CD4-positive, alpha-beta T cell treated with Interferon gamma for 1 hour (primary cell): ENCODE measurements at places on chromosomes 1 and 21.

DNA sequence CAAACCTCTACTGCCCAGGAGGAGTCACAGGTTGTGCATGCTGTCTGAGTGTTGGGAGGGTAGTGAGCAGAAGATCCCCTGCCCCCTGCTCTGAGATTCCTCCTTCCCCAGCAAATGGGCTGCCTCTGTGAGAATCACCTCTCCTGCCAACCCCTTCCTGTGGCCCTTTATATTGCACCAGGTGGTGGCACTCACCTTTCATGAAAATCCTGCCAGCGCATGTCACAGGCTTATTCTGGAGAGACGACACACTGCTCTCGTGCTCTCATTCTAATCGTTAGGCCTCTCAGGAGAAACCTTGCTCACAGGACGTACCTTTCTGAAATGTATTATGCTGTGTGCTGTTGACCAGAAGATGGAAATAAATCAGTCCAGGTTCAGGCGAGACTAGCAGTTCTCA is 113.7 kb downstream of the RGL1 start:
- DNase-seq = no peak

- DNase-seq = no peak
Measured at GRCh38 chr1:9271283-9271682, 21.4 kb upstream of the SPSB1 start.

DNA sequence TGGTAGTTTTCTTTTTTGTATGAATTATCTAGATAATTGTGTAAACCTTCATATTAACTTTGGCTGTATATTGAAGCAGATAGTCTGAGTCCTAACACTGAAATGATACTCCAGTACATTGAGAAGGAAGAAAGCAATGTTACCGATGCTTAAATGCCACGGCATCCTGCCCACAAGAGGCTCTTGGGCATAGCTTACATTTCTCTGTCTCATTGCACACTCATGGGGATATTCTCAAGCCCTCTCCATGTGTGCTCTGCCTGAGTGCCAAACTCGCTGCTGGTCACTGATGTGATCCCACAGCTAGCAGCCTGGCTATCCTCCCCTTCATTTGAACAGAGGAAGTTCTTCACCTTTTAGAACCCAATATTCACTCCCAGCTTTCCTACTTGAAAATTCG is 179.4 kb downstream of the TGFB2 start:
- no peak for DNase-seq

DNA sequence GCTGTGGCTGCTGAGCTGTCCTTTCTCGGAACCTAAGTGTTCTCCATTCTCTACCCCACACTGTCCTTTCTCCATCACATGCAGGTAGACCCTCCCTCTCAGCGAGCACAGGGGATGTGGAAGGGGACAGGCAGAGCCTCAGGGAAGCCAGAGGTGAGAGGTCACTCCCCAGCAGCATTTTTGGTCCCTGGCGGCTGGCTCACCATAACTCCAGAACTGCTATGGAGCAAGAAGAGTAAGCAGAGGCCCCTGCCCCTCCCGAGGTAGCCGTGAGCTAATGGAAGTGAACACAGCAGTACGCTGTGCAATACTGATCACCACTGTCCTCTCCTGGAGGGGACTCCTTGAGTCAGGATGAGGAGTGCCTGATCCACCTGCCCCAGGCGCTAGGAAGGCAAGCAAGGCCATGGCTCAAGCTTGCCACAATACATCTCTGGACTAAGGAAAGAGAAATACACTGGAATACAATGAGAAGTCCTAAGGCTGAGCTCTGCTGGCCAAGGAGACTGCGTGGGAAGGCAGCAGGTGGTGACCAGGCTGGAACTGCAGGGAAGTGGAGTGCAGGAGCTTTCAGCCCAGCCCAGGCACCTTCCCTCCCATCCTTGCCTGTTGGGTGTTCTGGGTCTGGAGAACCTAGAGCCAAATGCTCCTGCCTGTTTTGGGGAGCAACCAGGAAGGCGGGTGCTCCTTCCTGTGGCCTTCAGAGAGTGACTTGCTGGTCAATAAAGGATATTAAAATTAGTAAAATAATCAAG is 96.2 kb downstream of the LAMC2 start:
- DNase-seq = no peak

DNA sequence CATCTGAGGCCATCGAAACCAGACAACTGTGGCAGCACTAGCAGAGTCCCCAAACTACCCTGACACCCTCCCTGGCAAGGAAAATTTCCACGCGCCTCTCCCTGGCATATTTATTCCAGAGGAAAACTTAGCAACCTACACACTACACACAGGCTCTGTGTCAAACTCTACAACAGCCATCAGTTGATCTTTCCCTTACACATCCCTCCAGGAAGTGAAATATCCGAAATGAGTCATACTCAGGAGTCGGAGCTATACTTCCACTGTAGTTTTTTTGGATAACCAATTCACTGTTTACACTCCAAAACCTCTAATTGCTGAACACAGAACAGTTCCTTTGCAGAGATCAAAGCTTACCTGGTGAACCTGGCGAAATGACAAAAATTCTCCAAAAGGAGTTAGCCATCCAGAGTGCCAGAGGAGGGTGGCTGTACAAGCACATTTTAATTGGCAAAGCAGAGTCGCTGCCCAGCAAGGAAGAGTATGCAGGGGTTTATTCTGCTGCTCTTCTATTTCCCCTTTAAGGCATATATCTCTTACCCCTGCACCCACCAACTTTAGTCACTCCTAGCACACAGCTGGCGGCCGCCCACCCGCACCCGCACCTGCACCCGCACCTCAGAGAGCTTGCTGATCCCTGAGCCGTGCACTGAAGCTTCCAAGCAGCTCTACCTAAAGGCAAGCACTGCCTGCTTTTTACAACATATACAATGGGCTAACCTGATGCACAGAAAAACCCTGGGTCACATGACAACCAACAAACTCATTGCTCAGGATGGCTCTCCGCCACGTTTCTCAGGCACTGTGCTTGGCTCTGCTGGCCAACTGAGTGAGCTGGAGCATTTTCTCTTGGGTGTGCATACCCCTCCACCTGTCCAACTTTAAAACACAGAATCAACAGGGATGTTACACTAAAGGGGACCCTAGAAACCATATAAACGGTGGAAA is 54.9 kb downstream of the CAPZB start:
- no peak for DNase-seq

DNA sequence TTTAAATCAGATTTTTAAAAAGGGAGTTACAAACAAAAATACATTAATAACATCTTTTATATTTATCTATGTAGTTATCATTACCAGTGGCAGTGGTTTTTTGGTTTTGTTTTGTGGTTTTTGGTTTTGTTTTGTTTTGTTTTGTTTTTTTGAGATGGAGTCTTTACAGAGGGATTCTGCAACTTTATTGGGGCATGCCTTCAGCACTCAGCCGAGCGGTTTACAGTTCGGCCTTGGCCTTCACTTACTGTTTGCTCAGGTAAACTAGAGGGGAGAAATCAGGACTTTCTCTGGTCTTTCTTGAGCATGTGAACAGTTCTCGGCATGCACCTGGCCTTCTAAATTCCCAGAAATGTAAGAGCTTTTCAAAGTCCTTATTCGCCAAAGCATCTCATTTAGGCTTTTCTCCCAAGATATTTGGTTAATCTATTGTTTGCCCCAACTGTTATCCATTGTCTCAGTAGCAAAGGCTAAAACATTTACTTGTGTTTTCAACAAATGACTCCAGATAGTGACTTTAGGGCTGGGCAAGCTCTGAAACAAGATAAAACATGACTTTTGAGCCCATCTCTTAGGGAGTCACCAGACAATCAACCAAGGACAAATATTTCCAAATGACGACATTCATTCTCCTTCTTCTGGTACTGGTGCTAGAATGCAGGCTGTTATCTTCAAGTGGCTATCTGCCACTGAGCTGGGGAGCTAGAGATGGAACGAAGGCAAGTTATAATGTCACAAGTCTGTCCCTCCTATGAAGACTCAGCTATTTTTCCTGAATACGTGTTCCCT is 48.4 kb upstream of the ADORA3 start:
- no peak for DNase-seq

GRCh38 chr1:91803123-91803522 is 82.8 kb downstream of the TGFBR3 start:
- no peak for DNase-seq

GRCh38 chr1:43348809-43349593 is 9.8 kb upstream of the CDC20 start:
- DNase-seq = peak; percentile 91

DNA sequence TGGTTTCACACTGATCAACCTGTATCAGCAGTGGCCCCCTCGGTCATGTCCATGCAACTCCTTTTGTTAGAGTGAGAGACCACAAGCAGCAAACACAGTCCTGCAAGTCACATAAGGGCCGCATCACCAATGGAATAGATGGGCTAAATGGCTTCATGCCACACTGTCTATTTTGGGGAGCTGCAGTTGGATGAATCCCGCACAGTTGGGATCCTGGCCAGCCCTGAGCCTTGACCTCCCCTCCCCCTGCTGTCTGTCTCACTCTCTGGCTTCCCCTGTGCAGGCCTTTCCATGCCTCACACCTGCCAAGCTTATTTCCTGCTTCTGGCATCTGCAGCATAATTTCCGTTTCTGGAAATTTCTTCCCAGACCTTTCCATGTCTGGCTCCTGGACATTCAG is 57.0 kb downstream of the CNIH3 start:
- no peak for DNase-seq

DNA sequence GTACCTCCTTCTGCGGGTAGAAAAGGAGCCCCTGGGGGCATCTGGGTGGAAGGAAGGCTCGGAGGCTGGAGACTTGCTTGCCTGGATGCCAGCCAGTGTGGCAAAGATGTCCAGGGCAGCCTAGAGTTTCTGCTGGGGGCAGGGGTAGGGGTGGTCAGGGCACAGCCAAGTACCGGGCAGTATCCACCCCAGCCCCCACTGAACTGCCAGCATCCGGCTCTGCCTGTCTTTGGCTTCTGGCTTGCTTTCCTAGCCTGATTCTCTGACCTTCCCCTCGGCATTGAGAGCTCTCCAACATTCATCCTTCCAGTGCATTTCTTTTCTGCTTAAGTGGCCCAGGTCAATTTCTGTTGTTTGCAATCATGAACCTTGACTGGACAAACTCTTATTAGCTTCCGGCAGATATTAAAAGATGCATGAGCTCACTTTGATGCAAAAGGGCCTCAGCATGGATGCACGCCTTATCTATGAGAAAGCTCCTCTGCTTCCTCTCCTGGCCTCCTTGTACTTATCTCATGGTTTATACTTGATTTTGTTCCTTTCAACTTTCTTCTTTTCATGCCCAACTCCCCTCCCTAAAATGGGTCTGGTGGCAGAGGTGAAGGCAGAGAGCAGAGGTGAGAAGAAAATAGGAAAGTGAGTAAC is 116.9 kb downstream of the HLCS start:
- no peak for DNase-seq

DNA sequence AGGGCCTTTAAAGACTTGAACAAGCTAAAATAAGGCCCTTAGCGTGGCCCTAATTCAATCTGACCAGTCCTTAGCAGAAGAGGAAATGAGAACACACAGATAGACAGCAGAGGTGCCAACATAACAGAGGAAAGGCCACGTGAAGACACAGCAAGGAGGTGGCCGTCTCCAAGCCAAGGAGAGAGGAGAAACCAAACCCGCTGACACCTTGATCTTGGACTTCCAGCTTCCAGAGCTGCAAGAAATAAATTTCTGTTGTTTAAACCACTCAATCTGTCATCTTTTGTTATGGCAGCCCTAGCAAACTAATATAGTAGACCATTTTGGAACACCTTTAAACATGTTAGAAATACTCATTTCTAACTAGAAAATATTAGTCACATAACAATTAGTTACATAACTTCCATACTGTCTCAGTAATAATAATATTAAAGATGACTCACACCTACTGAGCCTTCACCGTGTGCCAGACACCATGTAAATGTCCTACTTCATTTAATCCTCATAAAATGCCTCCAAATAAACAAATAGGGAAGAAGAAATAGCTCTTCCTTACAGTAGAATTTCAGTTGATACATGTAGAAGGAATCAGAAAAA is 47.9 kb downstream of the S1PR1 start:
- DNase-seq = no peak

DNA sequence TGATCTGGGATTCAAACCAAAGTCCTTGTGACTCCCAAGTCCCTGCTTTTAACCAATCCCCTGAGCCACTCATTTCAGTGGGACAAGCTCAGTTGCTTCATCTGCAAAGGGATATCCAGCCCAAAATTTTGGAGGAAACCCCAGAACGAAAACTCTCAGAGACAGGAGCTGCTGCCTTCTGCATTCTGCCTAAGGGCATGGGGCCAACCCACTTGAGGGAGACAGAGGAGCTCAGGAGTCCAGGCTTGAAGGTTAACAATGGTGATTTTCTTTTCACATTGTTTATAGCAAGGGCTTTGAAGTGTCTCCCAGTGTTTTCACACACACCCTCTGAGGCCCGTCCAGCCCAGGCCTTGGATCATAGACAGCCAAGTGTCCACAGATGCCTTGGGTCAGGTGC is 148.1 kb upstream of the CTTNBP2NL start:
- no peak for DNase-seq

DNA sequence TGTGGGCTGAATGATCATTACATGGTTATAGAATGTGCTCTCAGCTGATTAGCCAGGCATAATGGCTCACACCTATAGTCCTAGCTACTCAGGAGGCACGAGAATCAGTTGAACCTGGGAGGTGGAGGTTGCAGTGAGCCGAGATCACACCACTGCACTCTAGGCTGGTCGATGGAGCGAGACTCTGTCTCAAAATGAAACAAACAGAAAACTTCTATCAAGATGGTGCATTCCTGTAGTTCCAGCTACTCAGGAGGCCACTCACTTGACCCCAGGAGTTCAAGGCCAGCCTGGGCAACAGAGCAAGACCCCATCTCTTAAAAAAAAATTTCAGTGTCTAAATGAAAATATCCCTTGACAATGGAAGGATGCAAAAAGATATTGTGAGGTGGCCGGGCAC is 10.9 kb downstream of the TIMM17A start:
- no peak for DNase-seq
